Left ventricle myocardium inferior (tissue), 1 donor: ENCODE measurements at places on chromosomes 6 and 20.

- DNase-seq: no peak
These were observed 616 bp downstream of the CHMP4B start for GRCh38 chr20:33811776-33812151.

- no peak for DNase-seq
These were observed 4.5 kb downstream of the PHF3 start for GRCh38 chr6:63640062-63640461.

DNA sequence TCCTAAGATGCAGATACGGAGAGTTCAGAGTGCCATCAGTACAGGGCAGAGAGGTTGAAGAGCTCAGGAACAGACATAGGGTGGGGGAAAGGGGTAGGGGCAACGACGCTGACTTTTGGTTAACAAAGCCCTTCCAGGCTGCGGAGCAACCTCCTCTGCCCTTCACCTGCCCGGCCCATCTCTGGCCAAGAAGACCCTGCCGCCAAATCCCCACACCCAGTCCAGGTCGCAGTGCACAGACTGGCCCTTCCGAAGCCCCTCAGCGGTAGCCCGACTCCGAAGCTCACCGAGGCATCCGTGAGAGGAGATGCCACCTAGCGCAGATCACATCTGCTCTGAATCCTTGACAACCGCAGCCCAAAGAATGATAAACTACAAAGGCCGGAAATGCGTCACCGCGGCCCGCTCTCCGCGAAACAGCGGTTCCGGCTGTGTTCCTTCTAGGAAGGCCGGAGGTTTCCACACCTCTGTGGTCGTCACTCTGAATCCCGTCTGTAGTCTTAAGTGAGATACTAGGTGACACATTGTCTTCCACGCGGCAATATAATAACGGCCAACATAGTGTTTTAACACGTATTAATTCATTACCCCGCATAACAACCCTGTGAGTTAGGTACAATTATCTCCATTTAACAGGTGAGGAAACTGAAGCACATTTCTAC is at the start of gene ZSCAN23:
TSS of gene ZSCAN23 (minus strand) at position 380 of the 662 bp plus-strand sequence. CDS start 7,225 bp downstream, outside the sequence.
- DNase-seq: peak; percentile 70

- DNase-seq: no peak
These were observed 28.4 kb downstream of the DLGAP4 start for GRCh38 chr20:36334281-36335205.

GRCh38 chr6:150144294-150144868 is 1.5 kb downstream of the PPP1R14C start:
- DNase-seq: no peak

GRCh38 chr6:128725271-128726233 is 157.4 kb upstream of the LAMA2 start:
- no peak for DNase-seq
